ENCODE measurements at places on chromosomes 2 and 18.
A peak's percentile ranks its signal among the peaks of the same experiment; 100 is the strongest.

- no peak for DNase-seq
These were observed 23.3 kb downstream of the PLEK start for GRCh38 chr2:68388358-68388757.

DNA sequence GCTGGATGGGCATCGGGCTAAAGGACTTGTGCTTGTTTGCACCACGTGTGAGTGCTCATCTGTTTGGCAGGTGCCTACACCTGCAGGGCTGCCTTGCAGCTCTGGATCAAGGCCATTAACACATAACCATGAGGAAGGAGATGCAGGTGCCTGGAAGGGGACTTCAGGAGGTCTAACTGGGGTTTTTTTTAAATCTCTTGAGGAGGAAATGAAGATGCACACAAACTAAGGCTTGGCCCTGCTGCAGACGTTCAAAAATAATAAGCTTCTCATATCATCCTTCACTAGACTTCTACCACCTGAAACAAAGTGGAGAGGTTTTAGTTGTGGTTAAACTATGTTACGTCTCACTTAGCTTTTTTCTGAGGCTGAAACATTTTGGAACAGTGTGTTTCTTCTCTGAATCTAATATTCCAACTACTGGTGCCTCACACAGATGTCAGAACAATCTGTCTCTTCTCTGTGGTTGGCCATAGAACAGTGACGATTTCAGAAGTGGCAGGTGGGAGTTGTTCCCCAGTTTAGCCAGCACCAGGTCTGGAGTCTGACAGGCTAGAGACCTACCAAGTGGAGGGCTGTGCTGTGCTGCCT lies 36.5 kb downstream of the BCL2L11 start:
- DNase-seq: no peak

DNA sequence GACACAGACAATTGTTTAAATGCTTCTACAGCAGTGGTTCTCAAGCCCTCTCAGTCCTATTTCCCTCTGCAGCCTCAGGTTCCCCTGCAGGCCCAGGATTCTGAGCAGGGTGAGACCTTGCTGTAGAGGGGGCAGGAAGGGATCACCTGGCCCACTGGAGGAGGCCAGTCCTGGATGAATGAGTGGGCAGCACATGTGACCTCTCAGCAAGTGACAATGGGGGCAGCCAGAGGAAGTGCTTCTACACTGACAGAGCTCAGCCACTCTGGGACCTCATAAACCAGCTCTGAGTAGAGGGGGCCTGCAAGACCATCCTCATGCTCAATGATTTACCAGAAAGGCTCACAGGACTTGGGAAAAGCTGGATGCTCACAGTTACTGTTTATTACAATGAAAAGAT lies 63.2 kb downstream of the ASB1 start:
- no peak for DNase-seq

DNA sequence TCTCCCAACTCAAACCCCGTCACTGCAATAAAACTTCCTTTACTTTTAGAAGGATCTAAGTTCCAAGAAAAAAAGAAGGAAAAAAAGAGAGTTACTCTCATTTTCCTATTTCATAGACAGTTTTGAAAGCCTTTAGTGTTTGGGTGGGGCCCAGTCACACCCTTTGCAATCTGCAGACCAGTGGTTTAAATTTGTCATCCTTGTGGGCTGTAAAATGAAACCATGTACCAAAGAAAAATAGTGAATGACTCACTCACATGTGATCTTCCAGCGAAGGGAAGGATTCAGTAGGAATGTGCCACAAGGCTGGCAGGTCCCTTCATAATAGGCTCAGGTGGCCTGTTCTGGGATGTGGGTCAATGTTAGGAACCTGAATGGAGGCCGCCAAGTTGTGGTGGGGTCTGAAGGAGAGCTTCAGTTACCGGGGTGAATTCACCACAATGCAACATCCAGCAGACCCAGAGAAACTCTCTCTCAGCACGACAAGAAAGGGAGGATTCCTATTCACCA lies 28.3 kb downstream of the ANXA4 start:
- peak; percentile 31 for DNase-seq

DNA sequence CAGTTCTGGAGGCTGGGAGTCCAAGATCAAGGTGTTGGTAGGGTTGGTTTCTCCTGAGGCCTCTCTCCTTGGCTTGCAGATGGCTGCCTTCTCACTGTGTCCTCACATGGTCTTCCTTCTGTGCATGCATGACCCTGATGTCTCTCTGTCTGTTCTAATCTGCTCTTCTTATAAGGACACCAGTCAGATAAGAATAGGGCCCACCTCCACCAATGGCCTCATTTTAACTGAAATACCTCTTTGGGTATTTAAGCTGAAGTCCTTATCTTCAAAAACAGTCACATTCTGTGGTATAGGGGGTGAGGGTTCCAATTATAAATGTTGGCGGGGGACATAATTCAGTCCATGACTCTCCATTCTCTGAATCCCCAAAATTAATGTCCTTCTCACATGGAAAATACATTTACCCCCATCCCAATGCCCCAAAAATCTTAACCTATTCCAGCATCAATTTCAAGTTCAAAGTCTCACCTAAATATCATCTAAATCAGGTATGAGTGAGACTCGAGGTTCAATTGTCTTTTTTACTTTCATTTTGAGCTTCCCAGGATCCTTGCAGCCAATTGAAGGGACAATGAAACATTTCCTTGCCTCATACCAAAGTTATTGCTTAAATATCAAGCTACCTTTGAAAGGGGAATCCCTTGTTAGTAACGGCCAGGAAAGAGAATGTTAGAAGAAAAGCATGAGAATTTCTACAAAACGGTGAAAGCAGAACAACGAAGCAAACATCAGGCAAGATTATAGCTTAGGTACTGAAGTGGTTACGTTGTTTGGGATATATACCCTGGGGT lies 20.6 kb upstream of the CNOT11 start:
- no peak for DNase-seq

DNA sequence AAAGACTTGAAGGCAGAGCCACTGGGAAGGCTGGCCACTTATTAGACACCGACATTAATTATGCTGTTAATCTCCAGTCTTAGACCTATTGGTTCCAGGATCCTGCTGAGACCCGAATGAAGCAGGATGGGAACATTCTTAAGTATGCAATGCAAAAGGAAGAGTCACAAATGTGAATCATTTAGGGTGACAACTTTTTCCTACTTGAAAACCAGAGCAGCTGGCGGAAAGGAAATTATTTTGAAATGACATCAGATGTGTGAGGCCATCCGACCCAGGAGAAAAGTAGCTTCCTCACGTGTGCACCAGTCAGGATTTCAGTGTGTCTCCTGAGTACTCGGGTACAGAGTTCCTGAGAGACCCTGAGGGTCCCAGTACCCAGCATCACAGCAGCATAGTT lies 222.9 kb upstream of the NCKAP5 start:
- no peak for DNase-seq

All from CD4-positive, alpha-beta T cell treated with Interleukin-10 for 1 hour (primary cell).